Stimulated activated CD4-positive, alpha-beta T cell treated with anti-CD3 and anti-CD28 coated beads, Interleukin-12 subunit alpha, Interleukin-12 subunit beta, amount 100 ng/mL, for 48 hours (primary cell): ENCODE measurements at places on chromosomes 3 and 15.

DNA sequence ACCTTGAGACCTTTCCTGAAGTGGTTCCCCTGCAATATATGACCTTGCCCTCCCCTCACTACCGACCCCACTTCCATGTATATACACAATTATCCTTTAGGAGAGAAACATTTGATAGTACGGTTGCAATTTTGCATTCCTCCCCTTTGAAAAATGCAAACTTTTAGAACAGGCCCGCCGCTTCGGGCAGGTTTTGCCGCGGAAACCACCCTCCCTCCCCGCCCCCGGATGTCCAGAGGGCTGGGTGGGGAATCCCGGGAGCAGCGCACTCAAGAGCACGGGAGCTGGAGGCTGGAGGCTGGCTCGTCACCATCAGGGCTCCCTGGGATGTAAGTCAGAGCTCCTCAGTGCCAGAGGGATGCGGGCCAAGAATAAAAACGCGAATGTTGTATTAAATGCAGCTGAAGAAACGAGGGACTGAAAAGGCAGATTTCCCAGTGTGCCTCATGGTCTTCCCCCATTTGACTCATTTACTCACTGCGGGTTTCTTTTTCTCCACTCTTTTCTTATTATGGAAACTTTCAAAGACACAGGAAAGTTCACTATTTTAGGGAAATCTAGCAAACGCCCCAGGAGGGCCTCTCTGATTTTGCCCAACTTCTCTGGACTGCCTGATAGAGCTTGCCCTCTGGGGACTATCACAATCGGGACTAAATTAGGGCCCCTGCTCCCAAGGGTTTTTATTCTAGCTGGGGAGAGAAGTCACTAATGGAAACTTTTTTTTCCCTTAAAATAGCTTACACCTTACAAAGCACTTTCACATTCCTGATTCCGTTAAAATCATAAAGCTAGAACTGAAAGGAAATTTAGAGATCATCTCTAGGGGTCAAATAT lies 2.9 kb upstream of the USP3 start:
- DNase-seq, result no peak

- no peak for DNase-seq
Measured at GRCh38 chr3:128408693-128409623, 57.7 kb downstream of the DNAJB8 start.

DNA sequence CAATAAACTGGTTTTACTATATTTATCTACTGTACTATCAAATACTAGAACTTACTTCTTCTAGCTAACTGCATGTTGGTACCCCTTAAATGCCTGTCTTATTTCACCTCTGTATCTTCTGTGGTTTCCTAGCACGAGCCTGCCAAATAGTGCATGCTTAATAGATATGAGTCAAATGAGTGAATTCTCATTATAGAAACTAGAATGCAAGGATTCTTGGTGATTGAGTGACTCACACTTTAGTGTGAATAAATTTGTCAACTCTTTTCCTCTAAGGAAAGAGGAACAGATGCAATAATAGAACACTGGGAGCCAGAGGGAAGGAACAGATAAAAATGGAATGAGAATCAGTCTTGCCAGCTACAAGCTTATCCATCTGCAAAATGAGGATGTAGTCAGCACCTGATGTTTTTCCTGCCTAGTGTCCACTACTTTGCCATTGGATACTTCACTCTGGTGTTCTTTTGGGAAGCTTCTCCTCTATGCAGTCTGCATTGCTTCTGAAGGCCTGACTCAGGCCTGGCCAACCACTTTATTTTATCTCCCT lies 189.1 kb upstream of the CADPS start:
- no peak for DNase-seq

DNA sequence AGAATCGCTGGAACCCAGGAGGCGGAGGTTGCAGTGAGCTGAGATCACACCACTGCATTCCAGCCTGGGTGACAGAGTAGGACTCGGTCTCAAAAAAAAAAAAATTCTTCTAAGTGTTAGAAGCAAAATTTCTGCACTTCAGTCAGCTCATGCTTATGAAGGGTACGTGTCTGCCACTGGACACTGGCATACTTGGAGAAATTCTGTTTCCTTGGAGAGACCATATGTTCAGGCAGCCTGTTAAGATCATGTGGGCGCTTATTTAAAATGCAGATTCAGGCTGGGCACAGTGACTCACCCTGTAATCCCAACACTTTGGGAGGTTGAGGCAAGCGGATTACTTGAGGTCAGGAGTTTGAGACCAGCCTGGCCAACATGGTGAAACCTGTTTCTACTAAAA lies 85.6 kb upstream of the IQSEC1 start:
- DNase-seq, result no peak

GRCh38 chr3:149021830-149022229 lies 30.5 kb downstream of the GYG1 start:
- DNase-seq, result no peak
